ENCODE measurements at places on chromosomes 3 and 15.

- no peak for DNase-seq
Observed at GRCh38 chr15:80558631-80559319, 136.3 kb upstream of the ABHD17C start.

DNA sequence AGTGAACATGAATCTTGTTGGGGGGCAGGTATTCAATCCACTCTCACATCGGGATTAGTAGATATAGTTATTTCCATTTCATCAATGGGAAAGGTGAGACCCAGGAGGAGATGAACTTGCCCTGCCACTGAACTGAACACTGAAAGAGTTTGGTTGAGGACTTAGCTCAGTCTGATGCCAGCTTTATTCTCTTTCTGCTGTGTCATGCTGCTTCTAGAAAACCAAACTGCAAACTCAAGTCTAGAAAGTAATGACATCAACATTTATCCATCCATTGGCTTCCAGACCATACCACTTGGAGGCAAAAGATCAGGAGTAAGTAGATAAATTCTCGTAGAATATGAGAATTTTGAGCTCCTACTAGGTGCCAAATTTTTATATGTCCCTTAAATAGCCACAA is 288.0 kb upstream of the CTNNB1 start:
- DNase-seq = no peak

DNA sequence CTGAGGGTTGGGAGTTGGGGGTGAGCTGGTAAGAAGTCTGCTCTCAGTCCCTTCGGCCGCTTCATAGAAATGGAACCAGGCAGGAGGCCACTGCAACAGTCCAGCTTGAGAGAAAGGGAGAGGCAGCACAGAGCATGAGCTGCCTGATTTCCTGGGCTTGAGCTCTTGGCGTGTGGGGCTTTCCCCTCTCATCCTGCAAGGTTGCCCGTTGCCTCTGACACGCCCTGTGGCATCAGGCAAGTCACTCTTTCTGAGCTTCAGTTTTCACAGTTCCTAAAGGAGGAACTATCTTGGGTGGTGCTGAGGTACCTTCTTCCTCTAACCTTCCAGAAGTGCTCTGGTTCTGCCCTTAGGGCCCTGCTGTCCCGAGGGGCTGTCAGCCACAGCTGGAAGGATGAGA is 4.9 kb downstream of the MESP2 start:
- no peak for DNase-seq

DNA sequence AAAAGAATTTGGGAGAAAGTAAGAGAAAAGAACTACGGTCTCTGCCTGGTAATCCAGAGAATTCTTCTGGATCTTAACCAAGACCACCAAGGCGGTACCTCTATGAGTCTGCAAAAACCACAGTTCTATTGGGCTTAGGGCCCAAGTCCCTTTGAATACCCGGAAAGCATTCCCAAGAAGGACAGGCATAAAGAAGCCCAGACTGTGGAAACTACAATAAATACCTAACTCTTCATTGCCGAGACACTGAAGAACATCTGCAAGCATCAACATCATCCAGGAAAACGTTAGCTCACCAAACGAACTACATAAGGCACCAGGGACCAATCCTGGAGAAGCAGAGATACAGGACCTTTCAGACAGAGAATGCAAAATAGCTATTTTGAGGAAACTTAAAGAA is 162.3 kb upstream of the TMC3 start:
- no peak for DNase-seq

DNA sequence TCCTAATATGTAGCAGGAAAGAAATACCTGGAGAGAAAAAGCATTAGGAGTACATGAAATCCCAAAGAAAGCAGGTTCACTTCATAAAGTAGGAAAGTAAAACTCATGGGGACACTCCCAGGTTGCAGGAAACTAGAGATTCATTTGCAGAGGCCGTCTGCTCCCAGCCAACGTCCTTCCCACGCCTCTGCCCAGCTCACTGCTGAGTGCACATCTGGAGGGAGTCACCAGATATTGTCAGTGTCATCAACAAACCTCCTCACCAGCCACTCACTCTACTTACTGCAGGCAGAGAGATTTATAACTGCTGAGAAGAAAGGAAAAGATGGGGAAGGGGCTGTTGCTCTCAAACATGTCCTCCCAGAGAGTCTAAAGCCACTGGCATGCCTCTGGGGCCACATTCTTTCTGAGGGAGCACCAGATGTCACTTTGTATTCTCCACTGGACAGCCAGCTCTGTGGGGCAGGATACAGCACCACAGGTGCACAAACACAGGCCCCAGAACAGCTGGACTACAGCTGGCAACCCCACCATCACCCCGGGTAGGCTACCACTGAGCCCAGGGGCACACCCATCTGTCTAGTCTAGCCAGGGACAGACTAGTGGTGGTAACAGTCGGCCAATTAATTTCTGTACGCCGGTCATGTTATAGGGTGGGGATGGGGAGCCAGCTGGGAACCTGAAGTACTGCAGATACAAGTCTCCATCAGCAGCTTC is 64.5 kb downstream of the NPTN start:
- DNase-seq = no peak

DNA sequence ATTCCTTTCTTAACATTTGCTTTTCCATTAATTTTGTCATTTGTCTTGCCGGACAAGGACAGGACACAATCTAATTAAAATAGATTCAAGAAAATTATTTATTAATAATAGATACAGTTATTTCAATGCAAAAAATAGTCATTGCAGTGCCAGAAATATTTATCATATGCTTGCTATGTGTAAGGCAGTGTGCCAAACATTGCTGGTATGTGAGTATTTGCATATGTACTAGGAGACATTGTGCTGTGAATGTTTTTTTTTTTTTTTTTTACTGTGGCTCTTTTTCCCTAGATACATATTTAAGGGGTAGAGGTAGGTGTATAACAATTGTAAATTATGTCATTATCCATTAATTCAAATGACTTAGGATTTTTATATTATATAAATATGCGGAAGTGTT is 23.3 kb downstream of the SPRED1 start:
- no peak for DNase-seq

DNA sequence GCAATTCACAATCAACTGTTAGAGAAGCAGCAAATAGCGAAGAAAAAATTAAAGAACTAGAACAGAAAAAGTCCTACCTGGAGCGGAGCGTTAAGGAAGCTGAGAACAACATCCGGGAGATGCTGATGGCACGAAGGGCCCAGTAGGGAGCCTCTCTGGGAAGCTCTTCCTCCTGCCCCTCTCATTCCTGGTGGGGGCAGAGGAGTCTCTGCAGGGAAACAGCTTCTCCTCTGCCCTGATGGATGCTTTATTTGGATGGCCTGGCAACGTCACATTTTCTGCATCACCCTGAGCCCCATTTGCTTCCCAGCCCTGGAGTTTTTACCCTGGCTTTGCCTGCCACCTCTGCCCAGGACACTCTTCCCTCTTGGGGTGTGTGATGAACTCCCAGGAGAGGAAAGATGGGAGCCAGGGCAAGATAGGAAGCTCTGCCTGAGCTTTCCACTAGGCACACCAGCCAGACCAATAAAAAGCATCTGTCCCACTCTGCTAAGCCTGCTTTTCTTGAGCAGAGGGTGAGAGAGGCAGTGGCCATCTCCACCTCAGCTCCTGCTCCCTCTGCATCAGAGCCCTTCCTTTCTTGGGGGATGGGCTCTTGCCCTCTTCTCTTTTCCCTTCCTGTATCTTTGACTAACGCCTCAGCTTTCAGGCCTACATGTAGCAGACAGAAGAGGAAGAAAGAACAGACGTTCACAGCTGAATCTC is 39.4 kb downstream of the PPARG start:
- no peak for DNase-seq

DNA sequence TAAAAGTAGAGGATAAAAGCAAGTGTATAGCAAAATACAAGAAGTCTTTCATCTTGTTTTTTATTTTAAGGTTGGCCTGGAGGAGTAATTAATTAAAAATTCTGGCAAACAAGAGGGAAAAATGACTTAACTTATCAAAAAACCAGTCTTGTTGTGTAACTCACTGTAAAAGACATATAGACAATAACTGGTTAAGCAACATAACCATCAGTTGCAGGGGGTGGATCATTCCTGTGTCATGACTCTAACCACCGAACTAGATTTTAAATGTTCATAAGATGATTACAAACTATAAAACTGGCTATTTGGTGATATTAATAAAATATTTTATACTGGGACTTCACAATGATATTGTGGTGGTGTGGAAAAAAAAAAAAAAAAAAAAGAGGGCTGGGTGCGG is 130.6 kb downstream of the STAG1 start:
- DNase-seq = no peak

Measured in T-helper 9 cell (primary cell).